ENCODE measurements at places on chromosomes 2 and 18. TPM values are rescaled to one million over a fixed set of nuclear protein-coding genes. Genes with fewer than 3 reads are reported as not detected.

CHRNG gene
- 3.5 TPM for total RNA-seq

FAM124B gene
- 13.1 TPM for total RNA-seq

RAB6C gene
- 0.11 TPM for total RNA-seq

HRH4 gene
- total RNA-seq, result 0.26 TPM

LNPK gene
- total RNA-seq, result 93.1 TPM

CD8B2 gene
- total RNA-seq, result 0.37 TPM

PFN4 gene
- 1.4 TPM for total RNA-seq

CLEC4F gene
- not detected for total RNA-seq

KATNAL2 gene
- total RNA-seq, result 4.4 TPM

VWA3B gene
- 0.48 TPM for total RNA-seq

TBR1 gene
- total RNA-seq, result 0.11 TPM

RAB27B gene
- 19.8 TPM for total RNA-seq
